ENCODE measurements at places on chromosomes 12 and 14.
A peak's percentile ranks its signal among the peaks of the same experiment; 100 is the strongest.

GRCh38 chr12:105330283-105330930, at the start of gene C12orf75:
Gene C12orf75, plus strand, starts transcription at chr12:105330691. Its CDS starts 201 bp downstream, at chr12:105330892.
- DNase-seq = peak; percentile 84

DNA sequence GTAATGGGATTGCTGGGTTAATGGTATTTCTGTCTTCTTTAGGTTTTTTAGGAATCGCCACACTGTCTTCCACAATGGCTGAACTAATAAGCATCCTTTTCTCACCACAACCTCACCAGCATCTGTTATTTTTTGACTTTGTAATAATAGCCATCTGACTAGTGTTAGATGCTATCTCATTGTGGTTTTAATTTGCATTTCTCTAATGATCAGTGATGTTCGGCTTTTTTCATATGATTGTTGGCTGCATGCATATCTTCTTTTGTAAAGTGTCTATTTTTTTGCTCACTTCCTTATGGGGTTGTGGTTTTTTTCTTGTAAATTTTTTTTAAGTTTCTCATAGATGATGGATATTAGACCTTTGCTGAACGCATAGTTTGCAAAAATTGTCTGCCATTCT, 377.9 kb downstream of the GALC start:
- DNase-seq = no peak

- DNase-seq = no peak
Observed at GRCh38 chr12:120314220-120314619, 12.1 kb downstream of the SIRT4 start.

DNA sequence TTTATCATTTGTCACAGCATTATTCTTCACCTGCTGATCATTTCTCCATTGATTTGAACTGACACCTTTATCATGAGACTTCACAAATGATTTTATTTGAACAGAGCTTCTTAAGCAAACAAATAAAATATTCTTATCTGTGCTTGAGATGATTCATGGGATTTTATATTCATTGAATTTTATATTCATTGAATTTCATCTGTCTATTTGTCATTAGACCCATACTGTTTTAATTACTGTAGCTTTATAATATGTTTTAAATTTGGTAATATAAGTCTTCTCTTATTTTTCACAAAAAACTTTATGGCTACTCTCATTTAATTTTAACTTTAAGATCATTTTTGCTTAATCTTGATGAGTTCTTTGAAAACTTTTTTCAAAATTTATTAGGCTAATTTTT, 777.4 kb upstream of the TBX3 start:
- DNase-seq = no peak

- no peak for DNase-seq
Observed at GRCh38 chr12:52788192-52788875, 7.6 kb downstream of the KRT3 start.

DNA sequence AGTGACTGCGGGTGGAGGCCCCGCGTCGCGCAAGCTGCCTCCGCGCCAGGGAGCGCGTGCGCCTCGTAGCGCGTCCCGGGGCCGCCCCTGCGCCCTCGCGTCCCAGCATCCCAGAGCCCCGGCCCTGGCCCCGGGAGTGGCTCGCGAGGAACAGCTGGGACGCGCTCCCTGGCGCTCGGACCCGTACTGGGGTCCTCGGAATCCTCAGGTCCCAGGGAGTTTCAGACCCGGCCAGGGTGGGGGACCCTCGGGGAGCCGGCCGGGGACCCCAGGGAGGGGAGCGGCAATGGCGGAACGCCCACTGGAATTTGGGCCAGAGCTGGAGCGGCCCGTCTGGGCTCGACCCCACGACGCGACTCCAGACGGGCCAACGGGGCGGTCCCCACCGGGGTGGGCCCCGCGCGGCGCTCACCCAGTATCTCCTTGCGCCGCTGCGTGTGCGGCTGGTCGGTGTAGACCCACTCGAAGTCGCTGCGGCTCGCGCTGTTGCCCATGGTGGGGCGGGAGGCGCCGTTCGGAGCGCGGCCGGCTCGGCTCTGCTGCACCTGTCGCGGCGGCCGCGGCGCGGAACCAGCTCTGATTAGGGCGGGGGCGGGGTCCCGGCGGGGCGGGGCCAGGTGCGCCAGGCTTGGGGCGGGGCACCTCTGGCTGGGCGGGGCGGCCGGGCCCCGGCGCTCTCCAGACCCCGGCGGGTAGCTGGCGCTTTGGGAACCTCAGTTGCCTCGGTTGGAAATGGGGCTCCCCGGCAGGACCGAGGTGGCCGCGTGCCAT, at the start of gene DEGS2:
TSS of gene DEGS2 (minus strand) at position 552 of the 771 bp plus-strand sequence. CDS start at position 494, 58 bp downstream.
- peak; percentile 75 for DNase-seq

DNA sequence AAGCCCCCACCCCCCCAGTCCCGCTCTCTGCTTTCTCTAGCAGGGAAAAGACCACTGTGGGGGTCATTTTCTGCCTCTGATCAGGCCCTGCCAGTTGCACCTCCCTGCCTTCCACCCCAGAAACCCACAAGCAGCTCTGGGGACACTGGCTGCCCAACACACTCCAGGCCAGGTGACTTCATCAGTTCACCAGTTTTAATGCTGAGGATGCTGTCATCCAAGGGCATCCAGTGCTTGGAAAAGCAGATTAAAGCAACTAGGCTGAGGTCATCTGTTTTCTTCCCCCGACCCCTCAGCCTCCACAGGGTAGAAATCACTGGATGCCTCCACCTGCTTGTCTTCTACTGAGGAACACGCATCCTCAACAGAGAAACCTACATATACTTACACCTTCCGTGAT, 282.4 kb downstream of the DPF3 start:
- no peak for DNase-seq

DNA sequence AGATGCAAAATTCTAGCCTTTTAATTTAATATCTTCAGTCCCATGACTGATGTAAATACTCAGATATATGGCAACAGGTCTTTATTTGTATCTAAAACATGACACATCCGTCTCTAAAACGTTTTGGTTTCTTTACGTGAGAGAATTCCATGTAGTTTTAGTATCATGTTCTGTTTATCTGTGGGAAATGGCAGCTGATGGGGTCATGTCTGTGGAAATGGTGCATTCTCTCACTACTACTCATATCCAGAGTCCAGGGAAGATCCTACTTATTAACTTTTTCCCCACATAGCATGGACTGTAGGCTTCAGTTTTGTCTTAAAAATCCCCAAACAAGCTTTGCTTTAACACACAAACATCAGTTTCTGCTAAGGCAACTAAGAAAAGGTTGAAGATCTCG, 53.8 kb downstream of the SPTLC2 start:
- no peak for DNase-seq

DNA sequence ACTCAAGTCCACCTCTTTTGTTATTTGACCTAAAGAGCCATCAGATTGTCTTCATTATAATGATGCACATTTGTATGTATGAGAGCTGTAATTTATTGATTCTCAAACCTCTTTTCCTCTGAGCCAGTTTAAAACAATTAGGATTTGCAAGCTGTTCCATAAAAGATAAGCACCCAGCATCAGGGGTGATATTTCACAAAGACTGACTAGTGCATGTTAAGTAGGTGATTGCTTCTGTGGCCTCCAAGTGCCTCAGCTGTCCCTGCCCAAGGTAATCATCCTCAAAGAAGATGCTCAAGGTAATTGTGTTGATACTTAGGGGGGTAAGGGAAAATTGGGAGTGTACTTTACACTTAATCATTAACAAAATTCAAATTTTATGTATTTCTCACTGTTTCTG, 18.2 kb downstream of the CEP128 start:
- DNase-seq = no peak

DNA sequence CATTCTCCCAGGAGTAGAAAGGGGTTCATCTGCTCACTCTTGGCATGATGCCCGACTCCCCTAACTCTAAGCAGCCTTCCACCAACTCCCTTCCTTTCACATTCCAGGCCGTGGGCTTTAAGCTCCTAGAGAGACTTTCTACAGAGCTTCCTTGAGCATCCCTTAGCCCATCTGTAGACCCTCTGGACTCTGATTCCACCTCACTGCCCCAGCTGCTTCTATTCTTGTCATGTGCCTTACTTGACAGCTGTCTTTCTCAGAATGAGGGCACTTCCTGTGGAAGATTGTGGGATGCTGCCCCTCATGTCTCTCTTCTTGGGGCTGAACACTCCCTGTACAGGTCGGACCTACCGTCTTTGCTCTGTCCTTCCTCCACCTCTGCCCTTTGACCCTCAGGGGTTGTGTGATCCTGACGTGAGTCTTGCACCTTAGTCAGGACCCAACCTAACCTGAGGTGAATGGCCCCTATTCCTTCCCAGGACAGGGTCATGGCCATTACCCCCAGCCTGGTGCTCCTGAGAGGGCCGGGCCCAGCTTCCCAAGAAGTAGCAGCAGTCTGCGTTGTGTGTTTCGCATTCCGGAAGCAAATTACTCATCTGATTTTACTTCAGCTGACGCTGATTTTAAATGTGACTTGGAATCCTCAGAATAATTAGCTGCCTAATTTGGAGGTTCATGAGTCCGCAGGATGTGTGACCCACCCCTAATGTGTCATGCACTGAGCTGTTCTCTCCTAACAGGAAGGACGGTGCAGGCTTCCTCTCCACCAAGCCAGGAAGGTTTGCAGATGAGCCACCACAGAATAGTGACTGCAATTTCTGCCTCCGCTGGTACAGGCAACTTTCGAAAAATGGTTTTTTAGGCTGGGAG, 2.7 kb upstream of the GALNT6 start:
- DNase-seq = peak; percentile 57
